ENCODE measurements at places on chromosomes 11 and 22. TPM values are rescaled to one million over a fixed set of nuclear protein-coding genes. Genes with fewer than 3 reads are reported as not detected.
A peak's percentile ranks its signal among the peaks of the same experiment; 100 is the strongest.

TSSK2 gene
- polyA plus RNA-seq = not detected

MN1 gene
- 2.4 TPM for polyA plus RNA-seq

- DNase-seq = no peak
Measured at GRCh38 chr11:44162662-44163061, 67.2 kb downstream of the EXT2 start.

GRCh38 chr11:18580113-18580766 lies 8.3 kb downstream of the UEVLD start:
- no peak for DNase-seq

- DNase-seq = no peak
Measured at GRCh38 chr11:37115963-37116362, 517.9 kb upstream of the RAG2 start.

- DNase-seq = no peak
Measured at GRCh38 chr11:133323354-133323753, 208.9 kb downstream of the OPCML start.

DNA sequence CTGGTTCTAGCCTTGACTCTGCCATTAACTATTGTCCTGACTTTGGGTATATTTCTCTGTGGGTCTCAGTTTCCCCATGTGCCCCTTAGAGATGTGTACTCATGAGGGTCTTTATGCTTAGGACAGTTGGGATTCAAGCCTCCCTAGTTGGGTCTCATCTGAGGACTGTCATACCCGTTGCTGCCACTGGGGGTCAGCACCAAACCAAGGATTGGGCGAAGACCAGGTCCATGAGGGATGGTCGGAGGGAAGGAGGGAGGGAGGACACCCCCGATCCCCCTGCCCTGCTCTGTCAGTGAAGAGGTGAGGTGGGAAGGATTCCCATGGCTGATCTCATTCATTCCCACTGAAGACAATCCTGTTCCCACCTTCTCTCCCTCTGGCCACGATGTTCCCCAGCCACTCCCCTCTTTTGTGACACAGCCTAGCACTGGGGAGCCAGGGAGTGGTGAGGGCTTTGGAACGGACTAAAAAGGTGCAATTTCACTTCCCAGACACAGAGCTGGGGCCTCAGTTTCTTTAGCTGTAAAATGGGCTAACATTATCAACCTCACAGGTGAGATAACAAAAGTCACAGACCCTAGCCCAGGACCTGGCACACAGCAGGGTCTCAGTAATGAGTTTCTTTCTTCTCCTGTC lies 12.4 kb upstream of the KLHL35 start:
- peak; percentile 76 for DNase-seq

DNA sequence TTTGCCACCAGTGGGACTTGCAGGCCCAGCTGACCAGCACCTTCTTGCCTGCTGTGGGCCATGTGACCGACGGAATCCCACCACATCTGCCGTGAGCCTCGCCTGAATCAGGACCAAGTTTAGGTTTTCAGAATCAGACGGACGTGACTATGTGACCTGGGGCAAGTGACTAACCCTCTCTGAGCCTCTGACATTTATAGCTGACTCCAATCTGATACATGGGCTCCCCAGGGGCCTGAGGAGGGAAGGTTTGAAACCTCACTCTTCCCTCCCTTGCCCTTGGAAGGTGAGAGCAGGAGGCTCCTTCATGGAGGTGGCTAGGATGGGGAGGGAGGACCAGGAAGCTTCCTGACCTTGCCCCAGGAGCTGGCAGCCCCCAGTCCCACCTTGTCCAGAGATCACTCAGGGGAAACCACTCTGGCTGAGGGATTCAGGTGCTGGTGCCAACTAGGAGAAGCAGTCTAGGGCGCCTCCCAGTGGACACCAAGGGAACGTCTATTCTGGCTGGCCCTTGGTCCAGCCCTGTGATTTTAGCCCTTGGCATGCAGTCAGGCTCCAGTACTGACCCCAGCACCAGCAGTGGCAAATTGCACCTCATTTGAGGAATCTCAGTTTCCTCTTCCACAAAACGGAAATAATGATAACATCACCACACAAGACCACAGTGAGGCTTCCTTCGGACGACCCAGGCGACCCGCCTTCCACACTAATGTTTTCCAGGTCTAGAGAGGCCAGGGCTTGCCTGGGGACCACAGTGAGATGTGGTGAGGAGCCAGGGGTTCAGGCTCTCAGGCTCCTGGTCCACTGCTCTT lies 47.2 kb upstream of the SYT7 start:
- peak; percentile 81 for DNase-seq

DNA sequence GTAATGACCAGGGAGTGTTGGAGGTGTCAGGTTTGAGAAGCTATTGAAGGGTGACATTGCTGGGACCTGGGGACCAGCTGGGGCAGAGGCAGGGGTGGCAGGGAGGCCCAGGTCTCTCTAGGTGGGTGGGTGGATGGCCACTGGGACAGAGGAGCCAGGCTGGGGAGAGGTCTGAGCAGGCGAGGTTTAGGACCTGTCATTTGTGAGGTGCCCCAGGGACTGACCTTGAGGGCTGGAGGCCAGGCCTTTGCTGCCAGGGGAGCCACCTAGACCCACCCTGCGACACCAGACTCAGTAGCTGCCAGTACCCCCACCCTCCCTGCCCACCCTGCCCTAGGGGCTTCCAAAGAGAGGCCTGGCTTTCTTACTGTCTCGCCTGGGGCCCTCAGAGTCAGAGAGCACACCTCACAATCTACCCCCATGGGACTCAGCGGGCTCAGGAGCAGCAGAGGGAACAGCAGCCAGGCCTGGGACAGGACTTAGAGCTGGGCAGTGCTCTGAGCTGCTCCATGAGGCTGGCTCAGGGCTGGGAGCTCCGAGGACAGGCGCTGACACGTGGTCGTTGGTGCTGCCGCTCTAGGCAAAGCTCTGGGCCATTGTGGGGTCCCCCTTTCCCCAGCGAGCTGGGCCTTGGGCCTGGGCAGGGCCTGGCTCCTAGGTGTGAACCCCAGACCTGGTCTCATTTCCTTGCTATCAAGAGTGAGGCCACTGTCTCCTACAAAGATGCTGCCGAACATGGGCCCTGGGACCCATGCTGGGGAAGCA lies 28.6 kb upstream of the PPARA start:
- no peak for DNase-seq

GRCh38 chr22:23925020-23925606 lies 30.9 kb downstream of the MIF start:
- no peak for DNase-seq

GRCh38 chr11:108914981-108915380 lies 250.1 kb downstream of the DDX10 start:
- no peak for DNase-seq

Data from stomach (tissue), 19 donors.